ENCODE measurements at places on chromosomes 13 and 19.

GRCh38 chr19:18126097-18126496, 26.9 kb upstream of the PIK3R2 start:
- no peak for DNase-seq

- DNase-seq = no peak
Observed at GRCh38 chr13:90447734-90448101, 899.8 kb upstream of the MIR17HG start.

GRCh38 chr19:16013181-16013850, 63.0 kb upstream of the TPM4 start:
- no peak for DNase-seq

- DNase-seq = no peak
Observed at GRCh38 chr13:89721216-89721615, 1626.3 kb upstream of the MIR17HG start.

DNA sequence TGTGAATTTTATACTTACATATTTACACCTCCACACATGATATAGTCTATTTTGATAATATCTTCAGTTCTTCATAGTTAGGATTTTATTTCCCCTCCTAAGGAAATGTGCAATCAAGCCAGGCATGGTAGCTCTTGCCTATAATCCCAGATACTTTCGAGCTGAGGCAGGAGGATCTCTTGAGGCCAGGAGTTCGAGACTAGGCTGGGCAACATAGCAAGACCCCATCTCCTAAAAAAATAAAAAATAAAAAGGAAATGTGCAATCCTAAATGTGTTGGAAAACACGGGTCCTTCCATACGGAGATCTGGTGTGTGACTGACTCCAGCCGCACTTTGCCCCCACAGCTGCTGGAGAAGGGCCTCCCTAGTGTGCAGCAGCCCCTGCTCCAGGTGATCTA, 71.5 kb downstream of the ZAR1L start:
- DNase-seq = no peak

GRCh38 chr13:80400865-80401426, 60.0 kb upstream of the SPRY2 start:
- no peak for DNase-seq
